ENCODE measurements at places on chromosomes 5 and 9.

DNA sequence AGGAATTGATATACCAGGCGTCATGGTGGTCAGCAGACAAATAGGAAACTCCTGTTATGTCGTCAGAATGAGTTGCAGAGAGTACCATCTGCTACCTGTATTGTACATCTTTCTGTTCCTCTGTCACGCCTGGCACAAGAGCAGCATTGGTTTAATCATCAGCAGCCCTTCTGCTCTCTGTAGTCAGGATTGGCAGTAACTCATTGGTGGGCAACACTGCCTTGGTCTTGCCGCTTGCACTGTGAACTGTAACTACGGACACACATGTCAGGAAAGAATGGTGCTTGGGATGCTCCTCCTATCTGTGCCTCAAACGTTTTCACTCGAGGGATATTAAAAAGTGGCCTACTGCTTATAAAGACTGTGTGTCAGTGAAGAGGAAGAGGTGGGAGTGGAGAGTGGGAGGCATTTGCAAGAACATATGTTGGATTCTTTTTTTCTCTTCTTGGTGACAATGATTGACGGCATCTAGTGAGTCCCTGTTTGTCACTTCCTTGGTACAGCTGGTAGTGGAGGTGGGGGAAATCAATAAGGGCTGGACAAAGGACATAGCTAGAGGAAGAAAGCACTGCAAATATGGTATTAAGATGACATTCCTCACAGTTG, 76.6 kb downstream of the F2RL2 start:
- DNase-seq = no peak

DNA sequence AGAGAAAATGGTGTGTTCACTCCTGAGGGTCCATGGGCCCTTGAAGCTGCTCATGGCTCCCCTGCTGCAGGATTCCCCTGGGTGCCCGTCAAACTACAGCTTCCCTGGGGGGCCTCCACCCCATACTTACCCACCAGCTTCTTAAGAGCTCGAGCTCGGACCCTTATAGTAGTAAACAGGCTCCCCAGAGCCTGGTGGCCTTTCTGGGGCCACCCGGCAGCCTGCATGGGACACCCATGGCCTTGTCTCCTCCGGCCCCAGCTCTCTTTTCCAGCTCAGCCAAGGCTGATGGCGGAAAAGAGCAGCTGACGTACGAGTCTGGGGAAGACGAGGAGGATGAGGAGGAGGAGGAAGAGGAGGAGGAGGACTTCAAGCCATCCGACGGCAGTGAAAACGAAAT, 4.2 kb upstream of the CEL start:
- DNase-seq = no peak

DNA sequence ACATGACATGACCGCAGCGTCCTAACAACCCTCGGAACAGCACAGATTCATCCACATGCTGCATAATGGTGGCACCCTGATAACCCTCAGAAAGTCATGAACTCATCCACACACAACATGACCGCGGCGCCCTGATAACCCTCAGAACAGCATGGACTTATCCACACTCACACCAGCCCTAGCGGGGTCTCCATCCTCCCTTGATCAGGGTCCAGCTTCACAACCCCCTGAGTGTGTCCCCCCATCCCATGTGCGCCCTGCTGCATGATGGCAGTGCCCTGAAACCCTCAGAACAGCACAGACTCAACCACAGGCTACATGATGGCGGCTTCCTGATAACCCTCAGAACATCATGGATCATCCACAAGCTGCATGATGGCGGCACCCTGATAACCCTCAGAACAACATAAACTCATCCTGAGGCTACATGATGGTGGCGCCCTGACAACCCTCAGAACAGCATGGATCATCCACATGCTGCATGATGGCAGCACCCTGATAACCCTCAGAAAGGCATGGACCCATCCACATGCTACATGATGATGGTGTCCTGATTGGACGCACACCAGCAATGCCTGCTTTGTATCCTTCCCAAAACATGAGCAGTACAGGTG, 28.3 kb downstream of the SLC6A3 start:
- no peak for DNase-seq

DNA sequence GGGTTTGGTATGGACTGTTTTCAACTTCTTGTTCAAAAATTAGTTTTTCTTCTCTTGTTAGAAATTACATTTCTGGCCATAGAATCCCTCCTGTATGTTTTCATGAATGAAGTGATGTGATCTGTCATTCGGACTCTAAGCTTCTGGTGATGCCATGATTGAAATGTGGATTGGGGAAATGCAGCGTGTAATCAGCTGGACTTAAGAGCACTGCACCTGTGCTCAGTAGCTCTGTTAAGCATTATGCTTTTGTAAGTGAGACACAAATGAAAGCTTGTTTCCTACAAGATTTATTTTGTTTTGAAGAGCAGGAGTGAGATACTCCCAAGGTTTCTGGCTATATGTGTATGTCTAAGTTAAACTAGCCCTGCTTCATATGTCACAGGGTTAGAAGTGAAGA, 24.0 kb upstream of the FAM120AOS start:
- no peak for DNase-seq

DNA sequence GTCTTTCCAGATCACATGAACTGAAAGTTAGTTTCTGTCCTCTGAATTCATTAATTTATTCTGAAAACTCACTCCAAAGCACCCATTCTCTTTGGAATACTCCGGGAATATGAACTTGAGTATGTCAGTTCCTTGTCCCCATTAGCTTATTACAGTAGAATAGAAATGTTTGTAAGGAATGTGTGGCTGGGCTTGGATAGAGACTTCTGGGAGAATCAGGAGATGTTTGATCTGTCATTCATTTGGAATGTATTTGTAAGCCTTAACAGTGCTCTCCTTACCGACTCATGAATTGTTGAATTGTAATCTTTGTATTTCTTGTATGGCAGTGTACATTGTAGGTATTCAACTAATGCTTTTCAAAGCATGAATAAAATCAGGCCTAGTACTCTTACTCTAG, 548.4 kb downstream of the LRRC70 start:
- DNase-seq = no peak

DNA sequence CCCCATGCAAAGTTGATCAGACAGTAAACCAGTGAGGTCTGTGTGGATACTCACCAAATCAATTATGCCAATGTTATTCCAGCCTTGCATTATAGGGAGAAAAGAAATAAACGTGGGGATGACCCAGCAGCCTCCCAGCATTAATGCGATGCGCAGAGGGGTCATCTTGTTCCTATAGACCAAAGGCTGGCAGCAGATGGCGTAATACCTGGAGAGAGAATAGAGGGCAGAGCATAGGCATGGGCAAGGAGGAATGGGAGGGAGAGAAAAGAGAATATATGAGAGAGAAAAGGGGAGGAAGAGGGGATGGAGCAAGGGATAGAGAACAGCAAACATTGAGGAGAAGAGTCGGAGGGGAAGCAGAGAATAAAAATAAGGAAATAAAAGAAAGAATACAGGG, 131.2 kb downstream of the HTR4 start:
- no peak for DNase-seq

DNA sequence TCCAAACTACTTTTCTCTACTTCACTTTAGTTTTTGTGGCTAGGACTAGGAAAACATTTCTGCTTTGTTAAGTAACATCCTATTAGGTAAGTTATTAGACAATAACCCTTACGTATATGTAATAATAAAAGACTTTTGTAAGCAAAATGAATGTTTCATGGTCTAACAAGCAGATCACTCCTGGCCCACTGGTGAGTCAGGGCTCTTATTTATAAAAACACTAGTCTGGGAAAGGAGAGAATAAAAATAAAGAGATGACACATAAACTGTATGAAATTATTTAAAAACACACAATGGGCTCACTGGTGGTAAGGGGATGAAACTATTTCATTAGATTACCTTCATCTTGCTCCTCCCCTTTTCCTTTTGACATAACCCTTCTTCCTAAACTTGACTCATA, 2212.2 kb upstream of the ACO1 start:
- no peak for DNase-seq

GRCh38 chr5:171938358-171938757, 68.1 kb downstream of the FBXW11 start:
- no peak for DNase-seq

- DNase-seq = no peak
These were observed 320.9 kb downstream of the CDK5RAP2 start for GRCh38 chr9:120259100-120259499.

GRCh38 chr9:95927271-95928004, 51.9 kb downstream of the ERCC6L2 start:
- DNase-seq = no peak

DNA sequence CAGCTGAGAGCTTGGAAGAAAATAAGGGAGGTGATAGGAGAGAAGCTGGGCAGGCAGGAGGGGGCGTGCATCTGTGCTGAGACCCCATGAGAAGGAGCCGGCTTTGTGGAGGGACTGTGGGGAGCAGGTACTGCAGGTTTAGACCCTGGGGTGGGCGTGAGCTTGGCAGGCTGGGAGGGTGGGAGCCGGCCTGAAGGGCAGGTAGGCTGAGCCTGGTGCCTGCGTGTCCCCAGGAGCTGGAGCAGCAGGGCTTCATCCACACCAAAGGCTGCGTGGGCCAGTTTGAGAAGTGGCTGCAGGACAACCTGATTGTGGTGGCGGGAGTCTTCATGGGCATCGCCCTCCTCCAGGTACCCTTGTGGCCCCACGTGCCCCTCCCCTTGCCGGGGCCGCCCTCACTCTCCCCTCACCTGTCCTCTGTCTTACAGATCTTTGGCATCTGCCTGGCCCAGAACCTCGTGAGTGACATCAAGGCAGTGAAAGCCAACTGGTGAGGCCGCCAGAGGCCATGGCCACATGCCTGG, 9.2 kb downstream of the TSPAN17 start:
- DNase-seq = no peak

GRCh38 chr5:90446961-90447360, 27.6 kb downstream of the MBLAC2 start:
- DNase-seq = no peak

DNA sequence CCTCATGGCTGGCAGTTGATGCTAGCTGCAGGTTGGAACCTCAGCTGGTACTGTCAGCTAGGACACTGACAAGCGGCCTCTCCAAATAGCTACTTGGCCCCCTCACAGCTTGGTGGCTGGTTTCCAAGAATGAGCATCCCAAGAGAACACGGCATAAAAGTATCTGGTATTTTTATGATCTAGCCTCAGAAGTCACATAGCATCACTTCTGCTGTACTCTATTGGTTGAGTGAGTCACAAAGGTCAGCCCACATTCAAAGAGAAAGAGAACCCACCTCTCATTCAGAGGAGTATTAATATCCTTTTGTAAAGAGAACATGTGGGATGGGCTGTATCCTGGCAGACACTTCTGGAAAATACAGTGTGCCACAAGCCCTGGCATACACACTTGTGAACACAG, 6.0 kb upstream of the SIL1 start:
- DNase-seq = no peak

DNA sequence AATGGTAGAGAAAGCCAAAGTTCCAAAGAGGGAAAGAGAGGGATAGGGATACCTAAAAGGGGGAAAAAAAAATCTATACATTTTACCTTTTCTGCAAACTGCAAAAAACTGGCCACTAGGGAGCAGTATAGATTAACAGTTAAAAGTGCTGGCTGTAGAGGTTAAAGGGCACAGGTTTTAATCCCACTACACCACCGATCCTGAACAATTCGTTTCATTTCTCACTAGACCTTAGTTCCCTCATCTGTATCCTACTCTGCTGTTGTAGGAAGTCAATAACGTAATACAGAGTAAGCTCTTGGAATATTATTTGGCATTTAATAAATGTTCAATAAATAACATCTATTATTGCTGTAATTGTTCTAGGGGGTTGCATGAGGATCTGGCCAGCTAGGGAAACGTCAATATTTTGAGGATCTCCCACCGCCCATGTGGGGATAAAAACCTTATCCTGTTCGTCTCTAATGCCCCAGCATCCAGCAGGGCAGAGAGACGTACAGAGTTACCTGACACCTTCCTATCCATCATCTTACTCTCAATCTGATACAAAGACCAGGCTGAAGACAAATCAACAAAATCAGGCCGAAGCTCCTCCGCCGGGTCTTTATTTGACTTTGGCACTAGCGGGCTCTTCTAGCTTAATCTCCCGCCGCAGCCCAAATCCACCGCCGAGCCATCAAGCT, 757 bp downstream of the CDC26 start:
- no peak for DNase-seq

GRCh38 chr9:137494104-137494544, 35.0 kb upstream of the NSMF start:
- DNase-seq = no peak

DNA sequence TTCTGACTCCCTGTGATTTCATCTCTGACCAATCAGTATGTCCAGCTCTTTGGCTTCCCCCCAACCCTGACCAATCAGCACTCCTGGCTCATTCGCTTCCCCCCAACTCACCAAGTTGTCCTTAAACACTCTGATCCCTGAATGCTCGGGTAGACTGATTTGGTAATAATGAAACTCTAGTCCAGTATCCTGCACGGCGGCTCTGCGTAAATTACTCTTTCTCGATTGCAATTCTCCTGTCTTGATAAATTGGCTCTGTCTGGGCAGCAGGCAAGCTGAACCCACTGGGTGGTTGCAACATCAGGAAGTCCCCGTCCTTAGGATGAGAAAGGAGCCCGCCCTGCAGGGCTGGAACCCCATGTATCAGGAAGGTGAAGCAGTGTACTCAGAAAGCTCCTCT, 10.4 kb downstream of the FCN2 start:
- DNase-seq = no peak

- no peak for DNase-seq
These were observed 33.9 kb upstream of the KCNN2 start for GRCh38 chr5:114327987-114328386.

- DNase-seq = no peak
These were observed 16.9 kb downstream of the ADAM19 start for GRCh38 chr5:157558681-157559080.

DNA sequence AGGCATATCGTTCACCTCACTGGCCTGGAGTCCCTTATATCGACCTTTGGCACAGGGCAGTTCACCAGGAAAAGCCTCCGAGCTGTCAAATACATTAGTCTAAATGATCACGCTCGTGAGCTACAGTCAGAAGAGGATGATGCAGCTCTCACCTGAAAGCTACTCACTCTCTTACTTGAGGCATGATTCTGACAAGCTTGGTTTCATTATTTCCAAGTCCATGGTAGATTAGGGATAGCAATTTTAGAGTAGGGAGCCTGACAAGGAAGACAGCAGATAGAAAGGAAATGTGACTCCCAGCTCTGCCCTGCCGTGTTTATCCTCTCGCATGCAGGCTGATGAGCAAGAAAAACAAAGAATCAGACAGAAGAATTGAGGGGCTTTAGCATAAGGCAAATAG, 98.0 kb upstream of the MAP1B start:
- no peak for DNase-seq
